HepG2 (cell line): ENCODE measurements at places on chromosomes 1 and 21. TPM values are rescaled to one million over a fixed set of nuclear protein-coding genes. Genes with fewer than 3 reads are reported as not detected.

AZIN2 gene
- 1.5 and 1.7 TPM in 2 replicates for total RNA-seq

PTPRC gene
- not detected in 2 replicates for total RNA-seq

TSPAN1 gene
- 1.2 and 1.7 TPM in 2 replicates for total RNA-seq

NUDT4B gene
- total RNA-seq = 3.3 and 3.6 TPM in 2 replicates

FBLIM1 gene
- 9.2 and 10.6 TPM in 2 replicates for total RNA-seq

SYCP1 gene
- not detected in 2 replicates for total RNA-seq

DNASE2B gene
- total RNA-seq = not detected in 2 replicates

ZSWIM5 gene
- total RNA-seq = 11.0 and 13.5 TPM in 2 replicates

KCNJ15 gene
- total RNA-seq = not detected in 2 replicates

C1QB gene
- not detected in 2 replicates for total RNA-seq

AMIGO1 gene
- 1.00 and 1.3 TPM in 2 replicates for total RNA-seq

CBS gene
- total RNA-seq = 43.5 and 64.7 TPM in 2 replicates

PADI3 gene
- total RNA-seq = not detected in 2 replicates

SPATA45 gene
- 0.64 and 0.86 TPM in 2 replicates for total RNA-seq

TPTE gene
- total RNA-seq = not detected in 2 replicates

TMEM82 gene
- total RNA-seq = 0.29 and 0.97 TPM in 2 replicates

OR2M4 gene
- not detected in 2 replicates for total RNA-seq

HHAT gene
- 2.9 and 4.9 TPM in 2 replicates for total RNA-seq

CD84 gene
- total RNA-seq = not detected in 2 replicates

INKA2 gene
- total RNA-seq = 4.6 and 6.1 TPM in 2 replicates

CREG1 gene
- total RNA-seq = 19.1 and 31.3 TPM in 2 replicates

FHAD1 gene
- total RNA-seq = not detected in 2 replicates

XCL1 gene
- 0.90 and 2.5 TPM in 2 replicates for total RNA-seq

SLC2A1 gene
- total RNA-seq = 54.3 and 125 TPM in 2 replicates

BTG3 gene
- total RNA-seq = 11.6 and 13.9 TPM in 2 replicates

RPRD2 gene
- total RNA-seq = 8.0 and 12.2 TPM in 2 replicates

MAGOH gene
- total RNA-seq = 87.0 and 145 TPM in 2 replicates

GNG12 gene
- 0.11 and 0.17 TPM in 2 replicates for total RNA-seq

WDR4 gene
- total RNA-seq = 14.4 and 14.8 TPM in 2 replicates

CCDC17 gene
- total RNA-seq = 0.24 and 1.5 TPM in 2 replicates

SLC27A3 gene
- 1.3 and 4.3 TPM in 2 replicates for total RNA-seq

KTI12 gene
- 10.2 and 11.8 TPM in 2 replicates for total RNA-seq

ZFP69B gene
- 7.7 and 10.8 TPM in 2 replicates for total RNA-seq

SPRR2E gene
- not detected in 2 replicates for total RNA-seq

FRRS1 gene
- 12.0 and 23.4 TPM in 2 replicates for total RNA-seq

UBXN10 gene
- total RNA-seq = 0.04 TPM in 1 of 2 replicates, not detected in the other

RHD gene
- not detected in 2 replicates for total RNA-seq

TSPAN2 gene
- total RNA-seq = not detected in 2 replicates

STYXL2 gene
- not detected in 2 replicates for total RNA-seq

EDN2 gene
- not detected in 2 replicates for total RNA-seq
